ENCODE measurements at places on chromosomes 7 and 10.
A peak's percentile ranks its signal among the peaks of the same experiment; 100 is the strongest.

DNA sequence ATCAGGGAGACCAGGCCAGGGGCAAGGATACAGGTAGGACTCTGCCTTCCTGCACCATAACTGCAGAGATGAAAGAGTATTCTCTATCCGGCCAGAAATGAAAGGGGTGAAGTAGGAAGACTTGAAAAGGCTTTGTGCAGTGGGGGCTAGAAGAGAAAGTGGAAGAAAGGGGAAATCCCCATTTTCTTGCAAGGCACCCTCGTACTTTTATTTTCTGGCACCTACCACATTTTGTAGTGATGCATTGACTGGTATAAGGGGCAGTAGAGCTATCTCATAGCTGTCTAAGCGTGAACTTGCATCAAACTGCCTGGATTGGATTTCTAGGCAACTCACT is 752 bp upstream of the CAMK2G start:
- no peak for DNase-seq

DNA sequence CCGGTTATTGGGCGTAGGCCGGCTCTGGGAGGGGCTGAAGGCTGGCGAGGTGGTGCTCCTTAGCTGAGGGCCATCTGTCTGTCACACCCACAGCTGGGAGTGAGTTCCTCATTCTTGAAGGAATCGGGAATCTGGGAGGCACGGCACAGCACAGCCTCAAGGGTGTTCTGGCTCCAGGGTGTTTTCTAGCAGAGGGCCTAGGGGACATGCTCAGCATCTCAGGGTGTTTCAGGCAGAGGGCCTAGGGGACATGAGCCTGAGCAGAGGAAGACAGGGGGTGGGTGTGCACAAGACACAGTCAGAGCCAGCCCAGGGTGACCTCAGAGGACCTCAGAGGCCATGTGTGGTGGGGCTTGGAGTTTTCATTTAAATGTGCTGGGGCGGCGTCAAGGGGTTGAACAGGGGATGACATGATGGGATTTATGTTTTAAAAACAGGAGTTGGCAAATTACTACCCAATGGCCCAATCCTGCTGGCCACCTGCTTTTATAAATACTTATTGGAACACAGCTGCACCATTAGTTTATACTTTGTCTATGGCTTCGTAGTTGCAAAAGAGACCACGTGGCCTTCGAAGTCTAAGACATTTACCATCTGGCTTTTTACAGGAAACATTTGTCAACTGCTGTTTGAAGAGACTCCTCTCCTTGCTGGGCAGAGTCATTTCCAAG is 121.6 kb downstream of the PRKAG2 start:
- no peak for DNase-seq

- DNase-seq, result no peak
Measured at GRCh38 chr10:56068473-56069263, 292.4 kb downstream of the ZWINT start.

DNA sequence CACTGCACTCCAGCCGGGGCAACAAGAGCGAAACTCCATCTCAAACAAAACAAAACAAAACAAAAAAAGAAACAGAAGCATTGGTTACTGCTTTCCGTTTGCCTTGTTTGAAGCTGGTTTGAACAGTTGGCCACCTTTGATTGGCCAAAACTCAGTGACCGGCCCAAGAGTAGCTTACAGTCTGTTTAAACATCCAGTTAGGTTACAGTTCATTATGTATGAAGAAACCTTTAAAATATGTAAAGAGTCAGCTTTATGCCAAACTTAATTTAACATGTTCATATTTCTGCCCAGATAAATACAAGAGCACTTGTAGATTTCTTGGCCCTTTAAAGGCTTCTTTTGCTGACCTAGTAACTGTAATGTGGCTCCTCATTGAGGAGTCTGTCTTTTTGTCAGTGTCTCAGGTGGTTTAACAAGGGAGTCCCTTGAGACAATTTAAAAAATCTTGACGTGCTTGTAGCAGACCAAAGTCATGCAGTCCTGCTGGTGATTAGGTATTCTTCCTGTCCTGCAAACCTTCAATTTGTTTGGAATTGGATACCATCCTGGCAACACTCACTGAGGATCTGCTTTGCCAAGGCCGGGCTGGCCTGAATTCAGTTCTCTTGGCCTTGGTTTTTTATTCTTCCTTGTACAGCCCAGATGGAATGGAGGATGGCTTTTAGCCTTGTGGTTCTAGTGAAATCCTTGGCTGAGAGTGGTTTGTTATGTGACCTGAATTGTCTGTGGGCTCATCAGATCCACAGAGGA is 128.9 kb downstream of the PLXDC2 start:
- no peak for DNase-seq

DNA sequence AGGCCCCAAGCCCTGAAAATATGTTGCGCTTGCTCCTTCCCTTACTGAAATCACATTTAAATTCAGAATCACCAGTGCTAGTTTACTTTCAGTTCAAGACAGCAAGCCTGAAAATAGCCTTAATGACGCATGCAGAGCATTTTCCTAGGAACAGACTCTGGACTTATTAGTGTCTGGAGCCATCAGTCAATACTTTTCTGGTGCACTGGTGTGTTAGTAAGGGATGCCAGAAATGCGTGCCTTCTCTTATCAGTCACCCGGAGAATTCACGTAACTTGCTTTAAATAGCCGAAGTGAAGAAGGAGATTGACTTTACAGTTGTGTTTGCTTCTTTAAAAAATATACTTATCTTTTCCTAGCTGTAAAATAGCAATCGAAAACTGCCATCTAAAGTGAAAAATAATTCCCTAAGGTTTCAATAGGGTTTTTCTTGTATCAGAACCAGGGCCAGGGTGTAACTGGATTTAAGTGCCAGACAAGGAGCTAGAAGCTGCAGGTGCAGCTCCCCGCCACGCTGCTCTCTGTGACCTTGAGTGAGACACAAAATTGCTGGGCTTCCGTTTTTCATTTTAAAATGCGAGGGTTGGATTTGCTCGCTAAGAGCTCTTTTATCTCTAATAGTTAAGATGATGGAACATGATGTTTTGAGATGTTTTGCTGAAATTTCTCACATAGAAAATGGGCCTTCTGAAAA is 177.8 kb downstream of the NSUN6 start:
- DNase-seq, result no peak

- no peak for DNase-seq
Measured at GRCh38 chr7:92228100-92228499, 17.6 kb downstream of the KRIT1 start.

- no peak for DNase-seq
Measured at GRCh38 chr10:122044713-122045112, 55.8 kb downstream of the TACC2 start.

DNA sequence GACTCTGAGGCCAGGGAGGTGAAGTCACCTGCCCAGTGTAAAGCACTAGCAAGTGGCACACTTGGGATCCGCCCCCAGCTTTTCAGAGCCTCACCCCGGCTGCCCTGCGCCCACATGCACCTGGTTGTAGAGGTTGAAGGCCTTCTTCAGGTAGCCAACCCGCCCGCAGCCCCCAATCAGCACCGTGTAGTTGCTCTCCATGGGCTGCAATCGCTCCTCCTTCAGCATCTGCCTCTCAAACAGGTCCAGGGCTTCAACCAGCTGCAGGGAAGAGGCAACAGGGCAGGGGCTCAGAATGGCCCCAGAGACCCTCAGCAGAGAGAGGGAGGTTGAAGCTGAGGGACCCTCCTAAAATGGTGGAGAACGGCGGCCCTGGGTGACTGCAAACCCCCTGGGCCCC is 5.4 kb downstream of the PTCD1 start:
- no peak for DNase-seq

DNA sequence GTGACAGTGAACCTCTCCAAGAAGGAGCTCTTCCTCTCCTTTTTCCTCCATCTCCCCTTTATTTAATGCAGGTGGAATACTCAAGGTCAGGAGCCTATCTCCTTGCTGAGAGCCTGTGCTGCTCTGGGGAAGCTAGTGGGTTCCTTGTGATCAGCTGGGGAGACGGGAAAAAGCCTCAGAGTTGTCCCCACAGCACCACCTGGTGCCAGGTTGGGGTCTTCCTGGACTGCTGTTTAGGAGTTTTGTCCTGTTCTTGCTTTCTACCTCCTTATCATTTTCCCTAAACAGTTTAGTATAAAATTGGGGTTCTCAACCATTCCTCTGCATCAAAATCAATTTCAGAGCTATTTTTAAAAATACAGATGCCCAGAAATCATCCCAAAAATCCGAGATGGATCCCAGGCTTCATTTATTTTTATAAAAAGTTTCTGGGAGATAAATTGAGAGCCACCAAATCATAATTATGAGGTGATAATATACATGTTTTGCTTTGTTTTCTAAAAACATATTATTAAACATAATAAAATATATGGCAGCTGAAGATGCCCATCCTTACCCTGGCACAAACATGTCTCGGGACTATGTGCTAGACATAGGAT is 44.3 kb downstream of the MACC1 start:
- peak; percentile 10 for DNase-seq

DNA sequence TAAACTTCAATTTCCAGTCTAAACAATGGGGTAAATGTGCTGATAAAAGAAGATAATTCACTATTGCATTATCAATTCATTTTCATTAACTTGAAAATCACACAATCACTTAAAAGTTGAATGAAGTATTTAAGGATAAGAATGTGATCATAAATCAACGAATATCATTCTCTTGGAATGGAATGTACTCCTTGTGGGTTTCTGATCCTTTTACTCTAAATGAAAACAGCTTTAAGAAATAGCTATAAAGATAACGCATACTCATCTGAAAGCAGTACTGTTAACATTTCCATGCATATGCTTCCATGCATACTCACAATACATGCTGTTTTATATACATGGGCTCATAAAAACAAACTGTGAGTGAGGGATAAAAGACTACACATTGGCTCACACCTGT is 108.8 kb downstream of the ATE1 start:
- no peak for DNase-seq

DNA sequence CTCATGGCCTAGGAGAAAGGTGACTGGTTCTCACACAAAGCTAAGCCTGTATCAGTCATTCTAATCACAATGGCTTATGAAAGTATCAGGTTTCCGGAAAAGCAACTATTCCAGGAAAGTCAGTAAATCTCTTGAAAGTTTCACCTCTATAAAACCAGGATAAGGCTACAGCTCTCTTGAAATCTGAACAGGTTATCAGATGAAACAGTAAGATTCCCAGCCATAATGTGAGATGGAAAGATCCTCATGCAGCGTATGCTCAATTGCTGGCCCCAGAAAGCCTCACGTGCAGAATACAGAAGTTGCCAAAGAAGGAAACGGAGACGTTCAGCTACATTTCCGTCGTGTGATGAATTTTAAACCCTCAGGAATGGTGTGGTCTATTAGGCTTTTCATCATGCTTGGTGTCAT is 90.0 kb downstream of the PFKFB3 start:
- DNase-seq, result no peak

DNA sequence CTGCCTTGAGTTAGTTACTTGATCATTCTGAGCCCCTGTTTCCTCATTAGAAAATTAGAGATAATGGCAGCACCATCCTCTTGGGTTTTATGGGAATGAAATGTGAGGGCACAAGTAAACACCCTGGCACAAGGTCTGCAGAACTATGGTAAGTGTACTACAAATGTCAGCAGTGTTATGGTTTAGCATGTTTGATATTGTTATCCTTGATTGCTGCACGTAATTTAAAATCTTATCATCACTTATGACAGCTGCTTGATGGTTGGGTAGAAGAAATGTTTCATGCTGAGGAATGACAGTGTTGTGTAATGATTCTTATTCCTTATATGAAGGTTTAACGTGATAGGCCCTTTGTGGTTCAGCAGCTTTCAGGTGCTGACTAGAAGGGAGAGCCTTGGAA is 134.3 kb downstream of the KAT6B start:
- DNase-seq, result no peak

DNA sequence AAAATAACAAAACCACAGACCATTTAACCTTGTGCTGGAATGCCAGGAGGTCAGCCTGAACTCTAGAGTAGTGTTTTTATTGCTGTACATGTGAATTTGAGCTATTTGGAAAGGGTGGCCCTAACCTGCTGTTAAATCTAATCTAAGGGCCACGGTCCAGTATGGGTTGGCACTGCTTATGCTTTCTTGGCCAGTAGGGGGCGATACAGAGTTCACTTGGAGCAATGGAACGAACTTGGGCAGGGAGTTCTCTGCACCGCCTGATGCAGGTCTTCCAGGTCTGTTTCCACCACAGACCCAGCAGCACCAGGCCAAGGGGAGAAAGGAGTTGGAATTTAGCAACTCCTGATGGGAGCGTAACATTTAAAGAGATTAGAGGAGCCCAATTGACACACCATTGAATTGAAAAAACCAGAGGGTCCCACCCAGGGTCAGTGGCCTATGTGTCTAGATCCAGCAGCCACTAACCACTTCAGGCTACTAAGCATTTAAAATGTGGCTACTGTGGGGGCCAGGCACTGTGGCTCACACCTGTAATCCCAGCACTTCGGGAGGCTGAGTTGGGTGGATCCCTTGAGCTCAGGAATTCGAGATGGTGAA is 75.7 kb upstream of the EFCAB10 start:
- no peak for DNase-seq

GRCh38 chr7:93211228-93211818 is 14.9 kb downstream of the HEPACAM2 start:
- no peak for DNase-seq

DNA sequence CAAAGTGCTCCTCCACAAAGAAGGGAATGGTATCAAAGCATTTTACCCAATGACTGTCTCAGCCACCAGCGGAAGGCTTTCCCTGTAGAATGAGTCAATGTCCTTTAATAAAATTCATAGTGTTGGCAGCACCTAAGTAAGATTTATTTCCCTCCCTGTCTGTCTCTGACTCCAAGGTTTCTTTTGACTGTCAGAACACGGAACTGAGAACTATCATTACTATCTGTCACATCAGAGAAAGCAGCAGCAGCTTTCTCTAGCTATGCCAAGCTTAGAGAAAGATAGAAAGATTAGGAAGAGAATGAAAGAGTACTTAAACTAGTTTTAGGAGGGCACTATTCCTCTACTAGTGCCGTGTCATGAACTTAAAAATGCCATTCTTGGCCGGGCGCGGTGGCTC is 400.1 kb downstream of the SORCS1 start:
- DNase-seq, result no peak

DNA sequence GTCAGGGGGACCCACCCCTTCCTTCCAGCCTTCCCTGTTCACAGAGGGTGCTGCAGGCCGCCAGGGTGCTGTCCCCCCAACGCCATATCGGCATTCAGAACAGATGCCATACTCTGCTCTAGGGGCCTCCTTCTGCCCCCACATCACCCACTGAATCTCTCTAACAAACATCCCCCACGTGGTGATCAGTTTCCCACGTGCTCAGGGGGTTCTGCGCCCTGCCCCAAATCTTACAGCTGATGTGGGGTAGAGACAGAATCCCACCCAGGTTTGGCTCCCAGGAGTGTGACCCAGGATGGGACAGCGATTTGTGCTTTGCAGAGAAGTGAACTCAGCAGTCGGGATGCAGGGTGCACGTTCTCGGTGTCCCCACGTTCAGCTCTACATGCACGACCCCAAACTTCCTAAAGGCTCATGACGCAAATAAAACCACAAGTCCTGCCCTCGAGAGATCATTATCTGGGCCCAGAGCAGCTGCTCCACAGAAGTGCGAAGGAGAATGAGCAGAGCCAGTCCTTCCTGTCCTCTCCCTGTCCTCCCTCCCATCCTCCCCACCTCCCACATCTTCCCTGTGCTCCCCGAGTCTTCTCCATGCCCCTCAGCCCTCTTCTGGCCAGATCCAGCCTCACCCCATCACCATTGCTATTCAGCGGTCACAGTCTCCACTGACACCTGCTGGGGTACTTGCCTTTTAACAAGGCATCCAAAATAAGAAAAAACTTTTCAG is 423.4 kb downstream of the DNAJB6 start:
- no peak for DNase-seq

- DNase-seq, result no peak
Measured at GRCh38 chr7:141544831-141545230, 6.4 kb upstream of the AGK start.

GRCh38 chr7:42687211-42688055 is 224.4 kb downstream of the C7orf25 start:
- DNase-seq, result no peak

GRCh38 chr7:150781103-150781502 is 19.1 kb downstream of the TMEM176B start:
- DNase-seq, result no peak

Data from T1000 (cell line).